Esophagus mucosa (tissue), 1 donor: ENCODE measurements at places on chromosomes 7 and 10.
A peak's percentile ranks its signal among the peaks of the same experiment; 100 is the strongest.

DNA sequence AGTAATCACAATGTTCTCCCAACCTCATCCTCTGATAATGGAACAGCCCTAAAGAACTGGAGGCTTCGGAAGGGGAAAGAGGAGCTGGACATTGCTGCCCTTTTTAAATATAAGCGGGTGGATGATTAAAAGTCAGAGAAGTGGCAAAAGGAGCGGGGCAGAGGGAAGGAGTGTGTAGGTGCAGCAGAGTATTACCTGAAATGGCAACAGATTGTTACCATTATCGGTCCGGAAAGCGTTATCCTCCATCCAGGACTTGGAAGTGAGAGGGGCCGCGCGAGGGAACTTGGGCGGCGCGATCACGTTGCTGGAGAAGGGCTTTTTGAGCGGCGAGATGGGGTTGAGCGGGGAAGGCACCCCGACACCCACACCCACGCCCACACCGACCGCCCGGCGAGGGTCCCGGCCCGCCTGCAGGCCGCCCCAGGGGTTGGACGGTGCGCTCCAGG, 51.7 kb downstream of the CPEB3 start:
- peak; percentile 31 for ATAC-seq

- ATAC-seq, result no peak
Measured at GRCh38 chr10:19077276-19077675, 28.7 kb downstream of the MALRD1 start.

GRCh38 chr10:99912041-99912440, 97.7 kb downstream of the DNMBP start:
- ATAC-seq, result no peak

DNA sequence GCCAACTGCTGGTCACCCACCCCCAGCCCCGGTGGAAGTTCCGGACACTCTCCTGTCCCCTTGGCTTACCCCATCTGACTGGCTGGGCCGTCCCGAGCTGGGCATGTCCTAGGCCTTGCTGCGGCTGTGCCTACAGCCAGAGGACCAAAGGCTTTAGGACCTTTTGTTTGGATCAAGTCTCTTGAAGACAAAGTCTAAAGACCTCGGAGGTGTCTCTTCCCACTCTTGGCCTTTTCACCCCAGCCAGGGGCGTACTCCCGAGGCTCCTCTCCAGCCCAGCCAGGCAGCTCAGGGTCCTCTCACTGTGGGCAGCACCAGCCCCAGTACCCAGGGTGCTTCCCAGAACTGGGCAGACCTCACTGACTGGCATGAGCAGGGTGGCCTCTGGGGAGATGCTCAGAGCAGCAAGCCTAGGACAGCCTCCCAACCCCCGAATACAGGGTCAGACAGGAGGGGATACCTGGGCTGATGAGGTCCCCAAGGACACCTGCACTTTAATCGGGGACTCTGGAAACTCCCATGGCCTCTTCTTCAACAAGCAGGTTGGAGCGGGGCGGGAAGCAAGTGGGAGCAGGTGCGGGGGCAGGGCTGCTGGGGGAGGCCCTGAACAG, 2.7 kb upstream of the PWWP2B start:
- ATAC-seq, result no peak

DNA sequence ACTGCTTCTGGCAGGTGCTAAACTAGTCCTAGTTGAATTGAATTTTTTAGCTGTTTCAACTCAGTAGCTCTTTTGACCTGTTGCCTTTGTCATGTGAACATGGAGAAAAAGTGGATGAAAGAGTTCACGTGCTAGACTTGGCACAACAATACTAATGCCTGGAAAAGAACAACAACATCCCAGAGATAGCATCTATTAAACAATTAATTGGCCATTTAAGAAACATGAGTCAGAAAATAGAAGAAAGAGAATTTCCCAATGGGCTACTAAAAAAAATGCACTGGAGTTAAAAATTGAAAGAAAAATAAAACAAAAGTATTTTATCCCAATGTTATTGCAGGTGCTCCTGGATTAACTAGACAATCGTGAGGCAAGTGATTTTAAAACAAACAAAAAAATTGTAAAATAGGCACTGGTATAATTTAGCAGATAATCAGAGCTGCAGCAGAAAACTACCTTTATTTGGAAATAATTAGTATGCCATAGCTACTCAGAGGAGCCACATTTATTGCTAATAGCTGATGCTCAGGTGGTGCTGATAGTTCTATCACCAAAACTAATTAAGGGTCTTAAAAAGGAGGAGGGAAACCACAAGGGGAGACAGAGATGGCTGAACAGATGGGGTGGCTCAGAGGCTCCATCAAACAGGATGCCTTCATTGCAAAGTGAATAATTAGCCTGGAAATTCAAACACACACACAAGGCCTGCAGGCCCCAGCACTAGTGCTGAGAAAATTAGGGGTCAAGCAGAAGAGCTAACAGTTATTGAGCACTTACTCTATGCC, 17.6 kb downstream of the CCDC71L start:
- no peak for ATAC-seq

DNA sequence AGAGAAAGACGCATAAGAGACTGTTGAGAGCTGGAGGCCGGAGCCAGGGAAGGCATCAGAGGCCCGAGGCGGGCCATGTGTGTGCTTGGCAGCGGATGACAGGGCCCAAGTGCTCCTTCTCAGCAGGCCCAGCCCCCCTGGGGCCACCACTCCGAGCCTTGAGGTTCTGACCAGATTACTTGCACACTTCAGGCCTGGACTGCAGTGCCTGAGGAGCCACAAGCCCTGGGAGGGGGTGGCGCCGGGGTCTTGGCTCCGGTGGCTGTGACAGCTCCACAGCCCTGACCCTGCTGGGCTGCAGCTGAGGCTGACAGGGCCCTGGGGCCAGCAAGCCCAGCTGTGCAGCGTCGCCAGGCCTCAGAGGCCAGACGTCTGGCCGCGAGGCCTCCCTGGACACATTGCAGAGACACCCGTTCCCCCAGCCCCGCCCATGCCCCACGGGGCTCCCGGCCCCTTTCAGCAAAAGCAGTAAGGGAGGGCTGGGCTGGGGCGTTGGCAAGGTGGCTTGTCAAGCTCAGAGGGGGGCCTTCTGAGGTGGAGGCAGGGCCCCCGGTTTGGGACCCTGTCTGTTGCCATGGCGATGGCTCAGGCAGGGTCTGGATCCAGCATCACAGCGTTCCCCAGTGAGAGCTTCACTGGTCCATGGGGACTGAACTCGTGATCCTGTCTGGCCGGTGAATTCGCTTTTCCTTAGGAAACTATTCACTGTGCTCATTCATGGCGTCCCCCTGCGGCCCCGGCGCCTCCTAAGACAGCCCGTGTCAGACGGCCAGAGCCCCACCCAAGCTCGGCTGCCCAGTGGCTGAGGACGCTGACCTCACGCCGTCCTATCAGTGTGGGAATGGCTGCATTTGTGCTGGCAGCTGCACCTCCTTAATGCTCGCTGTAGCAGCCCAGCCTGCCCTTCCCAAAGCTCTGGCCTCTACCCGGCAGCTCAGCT, 5.7 kb downstream of the ELN start:
- peak; percentile 19 for ATAC-seq

DNA sequence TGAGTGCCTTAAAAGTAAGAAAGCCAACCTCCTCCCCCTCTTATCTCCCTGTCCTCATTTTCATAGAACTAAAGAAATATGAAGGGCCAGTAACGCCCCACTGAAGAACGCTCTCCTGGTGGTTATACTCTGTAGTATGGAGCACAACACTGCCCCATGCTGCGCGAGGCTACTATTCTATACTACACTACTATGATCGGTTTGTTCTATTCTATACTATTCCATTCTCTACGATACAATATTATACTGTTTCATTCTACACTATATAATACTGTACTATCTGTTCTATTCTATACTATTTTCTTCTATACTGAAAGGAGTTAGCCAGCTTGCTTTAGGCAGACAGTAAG, 34.8 kb downstream of the DIP2C start:
- no peak for ATAC-seq

DNA sequence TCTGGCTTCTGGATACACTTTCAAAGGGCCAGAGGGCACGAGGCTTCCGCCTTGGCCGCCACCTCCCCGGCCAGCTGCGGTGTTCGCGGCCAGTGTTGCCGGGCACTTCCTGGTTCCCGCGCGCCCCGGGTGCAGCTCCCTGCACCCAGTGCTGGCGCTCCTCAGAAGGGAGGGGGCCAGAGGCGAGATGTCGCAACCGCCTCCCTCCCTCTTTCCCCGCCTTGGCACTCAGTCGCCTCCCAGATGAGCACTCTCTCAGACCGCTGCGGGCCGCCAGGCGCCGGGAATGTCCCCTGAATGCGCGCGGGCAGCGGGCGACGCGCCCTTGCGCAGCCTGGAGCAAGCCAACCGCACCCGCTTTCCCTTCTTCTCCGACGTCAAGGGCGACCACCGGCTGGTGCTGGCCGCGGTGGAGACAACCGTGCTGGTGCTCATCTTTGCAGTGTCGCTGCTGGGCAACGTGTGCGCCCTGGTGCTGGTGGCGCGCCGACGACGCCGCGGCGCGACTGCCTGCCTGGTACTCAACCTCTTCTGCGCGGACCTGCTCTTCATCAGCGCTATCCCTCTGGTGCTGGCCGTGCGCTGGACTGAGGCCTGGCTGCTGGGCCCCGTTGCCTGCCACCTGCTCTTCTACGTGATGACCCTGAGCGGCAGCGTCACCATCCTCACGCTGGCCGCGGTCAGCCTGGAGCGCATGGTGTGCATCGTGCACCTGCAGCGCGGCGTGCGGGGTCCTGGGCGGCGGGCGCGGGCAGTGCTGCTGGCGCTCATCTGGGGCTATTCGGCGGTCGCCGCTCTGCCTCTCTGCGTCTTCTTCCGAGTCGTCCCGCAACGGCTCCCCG, at the start of gene FFAR4:
TSS of gene FFAR4 (plus strand) at position 231 of the 842 bp plus-strand sequence. CDS start at position 287, 56 bp downstream.
- ATAC-seq, result no peak

GRCh38 chr7:40122940-40123254, 11.5 kb downstream of the MPLKIP start:
- no peak for ATAC-seq

DNA sequence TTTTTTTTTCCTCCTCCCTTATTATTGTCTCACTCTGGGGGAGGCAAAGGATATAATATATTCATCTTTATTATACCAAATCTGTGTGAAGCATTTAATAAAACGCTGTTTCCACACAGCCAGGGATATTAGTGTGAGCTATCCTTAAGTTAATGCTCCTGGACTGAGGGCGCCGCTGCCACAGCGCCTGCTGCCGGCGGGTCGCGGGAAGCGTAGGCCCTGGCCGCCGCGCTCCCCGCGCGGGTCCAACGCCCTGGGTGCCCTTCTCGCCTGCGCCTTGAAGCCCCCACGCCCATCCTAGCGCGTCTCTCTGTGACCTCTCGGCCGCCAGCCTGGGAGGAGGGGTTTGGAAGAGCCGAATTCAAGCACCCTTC, 9.5 kb upstream of the LBX1 start:
- ATAC-seq, result peak; percentile 49

- no peak for ATAC-seq
Measured at GRCh38 chr7:131948434-131949053, 392.1 kb upstream of the PODXL start.

DNA sequence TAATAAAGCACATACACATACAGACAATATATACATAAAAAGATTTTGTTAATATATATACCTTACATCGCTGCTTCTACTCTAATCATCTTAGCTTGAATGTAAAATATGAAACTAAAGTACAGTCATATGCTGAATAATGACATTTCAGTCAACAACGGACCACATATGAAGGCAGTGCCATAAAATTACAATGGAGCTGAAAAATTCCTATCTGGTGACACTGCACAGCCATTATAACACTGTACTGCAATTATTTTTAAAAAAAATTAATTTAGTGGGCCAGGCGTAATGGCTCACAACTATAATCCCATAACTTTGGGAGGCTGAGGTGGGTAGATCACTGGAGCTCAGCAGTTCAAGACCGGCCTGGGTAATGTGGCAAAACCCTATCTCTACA, 122.3 kb downstream of the JMJD1C start:
- ATAC-seq, result no peak

DNA sequence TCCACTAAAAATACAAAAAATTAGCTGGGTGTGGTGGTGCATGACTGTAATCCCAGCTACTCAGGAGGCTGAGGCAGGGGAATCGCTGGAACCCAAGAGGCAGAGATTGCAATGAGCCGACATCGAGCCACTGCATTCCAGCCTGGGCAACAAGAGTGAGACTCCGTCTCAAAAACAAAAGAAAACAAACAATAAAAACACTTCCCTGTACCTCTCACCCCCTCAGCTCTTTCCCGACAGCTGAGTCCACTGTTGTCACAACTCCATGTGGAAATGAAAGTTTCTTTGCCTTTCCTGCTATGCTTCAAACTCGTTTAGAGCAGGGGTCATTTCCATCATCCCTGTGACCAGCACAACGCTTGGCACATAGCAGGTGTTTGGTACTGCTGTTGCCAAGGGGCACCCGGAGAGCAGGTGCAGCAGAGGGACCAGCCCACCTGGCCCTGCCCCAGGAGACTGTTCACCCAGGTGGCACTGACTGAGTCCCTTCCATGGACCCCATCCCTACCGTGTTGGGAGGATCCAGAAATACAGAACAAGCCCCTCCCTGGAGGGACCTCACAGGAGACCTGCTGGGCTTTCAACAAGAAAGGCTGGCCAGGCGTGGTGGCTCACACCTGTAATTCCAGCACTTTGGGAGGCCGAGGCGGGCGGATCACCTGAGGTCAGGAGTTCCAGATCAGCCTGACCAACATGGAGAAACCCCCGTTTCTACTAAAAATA, 4.9 kb downstream of the TMEM130 start:
- ATAC-seq, result no peak

- ATAC-seq, result no peak
Measured at GRCh38 chr10:6621536-6621935, 41.5 kb upstream of the PRKCQ start.

DNA sequence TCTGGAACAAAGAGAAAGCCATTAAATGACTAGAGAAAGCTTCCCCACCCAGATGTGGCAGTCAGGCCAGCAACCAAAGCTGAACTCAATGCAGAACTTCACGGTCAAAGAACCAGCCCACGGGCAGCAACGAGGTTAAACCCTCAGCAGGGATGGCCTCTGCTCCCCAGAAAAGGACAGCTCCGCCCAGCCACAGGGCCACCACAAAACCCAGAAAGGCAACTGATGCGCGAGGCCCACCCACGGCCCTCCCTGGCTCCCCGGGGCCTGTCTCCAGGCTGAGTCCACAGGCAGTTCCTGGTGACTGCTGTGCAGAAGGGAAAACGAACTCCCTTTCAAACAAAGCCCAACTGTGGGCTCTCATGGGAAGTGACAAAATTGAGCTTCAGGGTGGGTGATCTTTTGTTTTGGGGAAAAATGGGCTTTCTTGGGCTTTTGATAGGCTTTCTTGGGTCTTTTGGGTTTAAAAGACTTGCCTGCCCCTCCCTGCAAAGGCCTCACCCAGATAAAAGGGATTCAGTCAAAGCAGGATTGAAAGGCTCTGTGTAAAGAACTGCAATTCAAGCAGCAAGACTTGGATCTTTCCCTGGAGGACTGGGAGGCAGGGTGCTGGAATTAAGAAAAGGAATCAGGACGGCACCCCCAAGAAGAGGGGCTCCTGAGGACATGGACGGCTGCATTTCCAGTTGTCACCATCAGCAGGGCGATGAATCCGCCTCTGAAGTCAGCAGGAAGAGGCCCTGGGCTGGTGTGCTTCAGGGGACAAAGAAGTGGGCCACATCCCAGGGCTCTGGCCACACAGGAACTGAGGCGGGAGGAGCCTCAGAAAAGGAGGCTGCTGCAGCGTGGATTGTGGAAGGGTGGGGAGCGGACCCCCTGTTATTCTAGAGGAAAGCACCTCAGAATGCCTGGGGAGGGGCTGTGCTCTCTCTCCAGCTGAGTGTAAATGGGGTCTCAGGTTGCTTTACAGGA, 209.9 kb downstream of the USP6NL start:
- ATAC-seq, result no peak

GRCh38 chr7:101234636-101235035, 3.0 kb downstream of the CLDN15 start:
- ATAC-seq, result no peak
